CD4-positive, alpha-beta T cell treated with Interleukin-4 for 1 hour (primary cell): ENCODE measurements at places on chromosomes 1 and 21.

DNA sequence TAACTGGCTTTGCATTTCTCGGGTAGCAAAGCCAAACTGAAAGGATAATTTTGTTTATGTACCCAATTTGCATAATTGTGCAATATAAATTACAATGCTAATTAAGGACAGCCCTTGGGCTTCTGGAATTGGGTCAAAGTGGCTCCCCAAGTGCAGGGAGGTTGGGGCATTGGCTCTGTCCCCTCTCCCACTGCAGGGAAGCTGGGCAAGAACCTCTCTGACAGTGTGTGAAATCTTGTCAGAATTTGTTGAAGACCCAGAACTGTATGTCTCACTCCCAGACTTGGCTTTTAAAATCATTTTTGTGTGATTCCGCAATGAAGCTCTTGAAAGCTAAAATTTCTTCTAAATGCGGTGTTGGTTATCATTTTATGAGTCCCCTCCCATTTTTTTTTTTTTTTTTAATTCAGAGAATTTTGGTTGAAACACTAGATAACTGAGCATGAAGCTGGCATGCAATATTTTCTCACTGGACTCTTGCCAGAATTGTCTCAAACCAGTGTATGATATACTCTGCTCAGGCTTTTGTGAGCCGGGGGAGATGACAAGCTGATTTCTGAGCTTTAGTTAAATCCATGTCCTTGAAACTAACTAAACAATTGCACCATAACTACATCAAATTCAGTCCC, 878.9 kb upstream of the CXADR start:
- no peak for DNase-seq

DNA sequence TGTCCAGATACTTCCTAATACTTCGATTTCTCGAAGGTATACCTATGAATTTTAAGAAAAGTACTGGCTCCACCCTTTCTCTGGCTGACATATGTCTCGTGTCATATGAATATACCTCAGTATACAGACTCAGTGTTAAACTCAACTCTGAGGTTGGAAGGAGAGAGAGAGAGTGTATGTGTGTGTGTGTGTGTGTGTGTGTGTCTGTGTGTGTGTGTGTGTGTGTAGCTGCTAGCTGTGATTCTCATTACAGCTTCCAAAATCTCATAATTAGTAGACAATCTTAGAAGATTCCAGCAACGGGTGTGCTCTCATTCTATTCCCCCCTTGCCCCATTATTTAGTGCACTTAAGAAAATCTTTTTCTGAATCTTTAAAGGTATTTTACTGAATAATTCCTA, 380.3 kb upstream of the B3GALT2 start:
- DNase-seq = no peak

DNA sequence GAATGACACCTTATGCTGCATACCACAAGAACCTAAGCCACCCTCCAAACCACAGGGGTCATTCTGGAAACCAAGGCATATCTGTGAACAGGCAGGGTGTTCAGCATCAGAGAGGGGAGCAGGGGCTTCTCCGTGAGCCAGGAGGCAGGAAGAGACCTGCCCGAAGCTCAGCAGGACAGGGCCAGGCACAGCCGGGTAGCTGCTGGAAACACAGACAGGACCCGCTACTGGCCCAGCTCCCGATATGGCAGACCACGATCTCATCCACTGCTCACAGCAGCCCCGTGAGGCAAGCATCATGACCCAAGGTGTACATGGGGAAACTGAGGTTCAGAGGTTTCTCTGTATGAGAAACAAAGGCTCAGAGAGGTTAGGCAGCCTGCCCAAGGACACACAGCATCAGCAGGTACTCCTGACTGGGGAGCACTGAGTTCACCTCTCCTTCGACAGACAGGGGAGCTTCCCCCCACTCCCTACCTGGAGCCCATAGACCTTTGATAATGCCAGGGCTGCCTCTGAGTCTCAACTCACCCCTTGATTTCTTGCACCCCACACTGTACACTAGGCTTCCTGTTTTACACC, 317.7 kb downstream of the MATN1 start:
- no peak for DNase-seq

DNA sequence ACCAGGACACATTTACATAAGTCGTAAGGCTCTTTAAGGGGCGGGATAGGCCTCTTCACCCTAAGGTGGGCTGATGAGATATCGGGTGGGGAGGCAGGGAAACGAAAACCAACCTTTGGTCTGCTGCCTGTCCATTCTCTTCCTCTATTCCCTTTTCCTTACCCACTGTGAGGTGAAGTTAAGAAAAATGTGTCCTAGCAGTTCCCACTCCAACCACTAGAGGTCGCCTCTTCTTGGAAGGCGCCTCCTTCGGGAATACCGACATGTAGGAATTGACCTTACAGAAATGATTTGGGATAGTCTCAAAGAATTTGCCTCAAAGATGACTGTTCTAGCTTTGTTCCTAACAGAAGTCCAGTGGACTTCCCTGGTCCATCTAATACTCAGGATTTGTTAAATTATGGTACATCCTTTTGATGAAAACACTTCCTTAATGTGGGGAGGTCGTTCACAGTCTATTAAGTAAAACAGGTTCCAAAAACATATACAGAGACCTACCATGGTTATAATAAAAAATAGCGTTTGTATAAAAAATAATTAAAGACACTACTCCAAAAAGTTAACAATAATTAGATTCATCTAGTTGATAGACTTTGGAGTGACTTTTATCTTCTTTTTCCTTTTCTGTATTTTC, 14.1 kb downstream of the AZIN2 start:
- DNase-seq = no peak

DNA sequence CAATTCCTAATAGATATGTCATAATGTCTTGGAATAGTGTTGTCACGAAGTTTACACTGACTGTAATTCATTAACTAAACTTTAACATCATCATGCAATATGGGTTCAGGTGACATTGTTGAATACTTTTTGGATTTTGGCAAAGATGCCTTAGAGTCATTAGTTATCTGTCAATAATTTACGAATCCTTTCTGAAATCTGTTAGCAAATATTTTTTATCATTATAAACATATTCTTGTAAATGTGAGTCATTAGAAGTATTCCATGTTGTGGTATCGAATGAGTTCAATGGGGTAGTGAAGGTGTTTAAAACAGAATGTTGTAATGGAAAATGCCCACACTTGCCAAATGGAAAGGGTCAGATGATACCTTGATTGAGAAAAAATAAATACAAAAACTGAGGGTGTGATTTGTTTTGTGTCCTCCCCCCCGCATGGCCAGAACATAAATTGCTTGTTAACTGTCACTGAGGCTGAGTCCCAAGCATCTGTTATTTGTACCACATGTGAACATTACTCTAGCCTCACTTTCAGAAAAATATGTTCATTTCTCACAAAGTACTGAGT, 5.2 kb upstream of the NR5A2 start:
- no peak for DNase-seq

DNA sequence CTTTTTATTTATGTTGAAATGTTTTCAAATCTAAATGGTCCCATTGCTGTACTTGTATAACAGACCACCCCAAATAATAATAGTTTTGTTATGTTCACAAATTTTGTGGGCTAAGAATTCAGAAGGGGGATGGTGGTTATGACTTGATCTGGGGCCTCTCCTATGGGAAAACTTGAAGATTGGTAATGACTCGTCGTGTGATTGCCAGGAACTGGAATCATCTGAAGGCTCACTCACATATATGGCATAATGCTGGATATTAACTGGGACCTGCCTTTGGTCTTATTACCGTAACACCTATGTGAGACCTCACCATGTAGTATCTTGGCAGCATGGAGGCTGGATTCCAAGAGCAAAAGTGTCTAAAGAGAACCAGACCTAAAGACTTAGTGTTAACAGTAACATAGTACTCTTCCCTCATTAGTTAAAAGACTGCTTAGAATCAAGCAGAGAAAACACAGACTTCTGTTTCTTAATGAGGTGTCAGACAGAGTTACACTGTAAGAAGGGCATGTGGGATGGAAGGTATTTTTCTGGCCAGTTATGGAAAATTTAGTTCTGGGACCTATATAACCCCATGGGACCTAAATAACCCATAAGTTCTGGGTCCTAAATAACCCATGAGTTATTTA, 11.9 kb downstream of the LYPLAL1 start:
- DNase-seq = no peak

GRCh38 chr1:190957565-190957964, 479.9 kb upstream of the BRINP3 start:
- no peak for DNase-seq

DNA sequence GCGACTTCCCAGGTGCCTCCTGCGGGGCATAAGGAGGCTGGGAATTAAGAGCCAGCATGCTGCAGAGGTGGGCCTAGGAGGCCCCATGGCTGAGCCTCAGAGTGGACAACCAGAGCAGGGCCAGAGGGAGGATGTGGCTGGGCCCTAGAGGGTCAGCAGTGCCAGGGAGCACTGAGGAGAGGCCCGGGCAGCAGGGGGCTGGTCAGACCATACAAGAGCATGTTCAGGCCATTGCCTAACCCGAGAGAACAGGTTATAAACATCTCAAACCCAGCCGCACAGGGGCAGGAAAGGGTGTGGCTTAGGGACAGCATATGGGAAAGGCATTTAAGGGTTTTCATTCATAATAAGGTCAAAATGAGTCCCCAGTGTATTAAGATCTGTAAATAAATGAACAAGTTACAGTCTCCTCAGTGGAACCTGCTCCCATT, 51.1 kb downstream of the IER5 start:
- DNase-seq = no peak

DNA sequence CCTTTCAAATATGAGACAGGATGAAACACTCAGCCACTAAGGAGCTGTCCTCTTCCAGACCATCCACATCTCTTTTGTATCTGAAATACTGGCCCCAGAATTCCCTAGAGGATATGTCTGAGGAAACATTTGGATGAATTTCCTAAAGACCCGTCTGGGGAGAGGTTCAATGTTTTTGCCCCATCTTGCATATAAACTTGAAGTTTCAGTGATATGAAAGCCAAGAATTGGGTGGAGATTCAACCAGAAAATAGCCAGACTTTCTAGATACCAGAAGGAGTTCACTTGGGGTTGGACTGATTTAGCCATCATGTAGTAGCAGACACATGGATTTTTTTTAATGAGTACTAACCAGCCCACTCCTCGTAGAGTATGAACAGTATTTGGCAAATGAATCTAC, 182.0 kb downstream of the PLPP3 start:
- DNase-seq = no peak

- DNase-seq = no peak
These were observed 90.7 kb downstream of the GALNT2 start for GRCh38 chr1:230157420-230158390.

GRCh38 chr21:38913120-38913892, 107.6 kb downstream of the ETS2 start:
- DNase-seq = no peak

DNA sequence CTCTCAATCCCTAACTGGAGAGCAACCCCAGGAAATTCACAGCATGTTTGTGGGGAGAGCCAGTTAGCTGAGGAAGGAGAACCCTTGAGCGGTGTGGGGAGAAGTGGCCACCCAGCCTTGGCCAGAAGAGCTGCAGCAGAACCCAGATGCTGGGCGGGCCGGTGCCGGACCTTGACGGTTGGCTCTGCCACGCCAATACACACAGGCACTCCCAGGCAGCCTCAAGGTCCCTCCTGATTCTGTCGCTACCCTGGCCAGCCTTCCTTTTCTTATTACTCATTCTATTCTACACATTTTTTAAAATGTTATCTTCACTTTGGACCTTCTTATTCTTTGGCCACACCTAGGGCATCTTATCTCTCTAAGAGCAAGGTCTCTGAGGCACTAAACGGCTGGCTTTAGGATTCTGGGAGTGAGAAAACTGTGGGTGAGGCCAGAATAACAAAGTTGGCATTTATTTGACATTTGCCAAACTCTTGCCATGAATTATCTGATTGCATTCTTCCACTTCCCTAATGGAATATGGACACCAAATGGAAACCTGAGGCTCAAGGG, 50.4 kb upstream of the GPR37L1 start:
- DNase-seq = no peak

DNA sequence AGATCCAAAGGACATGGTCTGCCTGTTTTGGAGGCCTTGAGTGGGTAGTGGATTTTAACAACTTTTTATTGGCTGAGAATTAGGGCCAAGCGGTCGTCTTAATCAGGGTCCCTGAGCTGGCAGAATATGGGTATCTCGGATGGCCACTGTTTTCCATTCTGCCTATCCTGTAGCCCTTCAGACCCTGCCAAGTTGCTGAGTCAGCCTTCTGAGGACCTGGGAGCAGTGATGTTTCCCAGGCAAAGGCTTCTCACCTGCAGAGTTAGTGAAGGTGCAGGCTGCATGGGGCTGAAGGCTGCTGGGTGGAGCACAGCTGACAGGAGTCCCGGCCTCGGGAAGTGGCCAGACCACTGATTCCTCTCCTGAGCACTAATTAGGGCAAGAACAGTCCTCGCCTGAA, 11.4 kb downstream of the RASSF5 start:
- no peak for DNase-seq

DNA sequence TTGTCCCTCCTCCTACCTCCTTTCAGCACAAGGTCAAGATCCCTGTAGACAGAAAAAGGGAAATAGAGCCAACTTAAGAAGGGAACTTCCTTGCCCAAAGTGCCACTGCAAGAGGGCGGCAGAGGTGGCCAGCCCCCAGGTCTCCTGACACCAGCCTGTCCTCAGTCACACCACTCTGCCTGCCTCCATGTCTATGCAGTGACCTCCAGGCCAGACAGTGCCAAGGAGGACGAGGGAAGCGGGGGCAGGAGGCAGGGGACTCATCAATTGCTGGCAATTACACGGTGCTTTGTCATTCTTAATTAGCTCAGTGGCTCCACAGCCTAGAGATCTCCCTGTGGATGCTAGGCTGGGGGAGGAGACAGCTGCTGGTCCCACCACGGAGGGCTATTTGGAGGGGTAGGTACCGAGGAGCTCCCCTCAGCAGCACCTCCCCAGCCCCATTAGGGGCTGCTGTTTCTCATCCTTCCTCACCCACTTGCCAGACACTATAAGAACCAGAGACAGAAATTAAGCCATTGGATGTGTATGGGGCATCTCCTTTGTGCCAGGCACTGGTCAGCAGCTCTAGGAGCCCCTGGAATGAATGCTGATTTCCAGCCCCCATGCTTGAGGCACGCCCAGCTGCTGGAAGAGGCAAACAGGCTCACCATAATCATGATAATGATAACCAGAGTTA, 6.1 kb upstream of the LDLRAP1 start:
- DNase-seq = no peak

DNA sequence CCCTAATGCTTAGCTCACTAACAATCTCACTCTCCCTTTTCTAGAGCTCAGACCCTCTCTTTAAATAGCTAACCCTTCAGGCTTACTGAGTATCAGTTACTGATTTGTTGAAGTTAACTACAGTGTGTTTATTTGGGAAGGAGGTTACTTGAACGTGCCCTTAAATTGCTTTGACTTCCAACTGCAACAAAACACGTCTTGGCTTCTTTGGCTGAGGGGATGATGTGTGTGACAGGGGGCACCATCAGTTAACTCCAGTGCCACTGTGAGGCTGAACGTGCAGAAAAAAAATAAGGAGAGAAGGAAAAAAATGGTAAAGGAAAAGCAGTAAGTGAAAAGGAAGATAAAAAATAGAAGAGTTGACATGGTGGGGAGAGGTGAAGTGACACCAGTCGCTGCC, 75.1 kb upstream of the NRIP1 start:
- DNase-seq = no peak

DNA sequence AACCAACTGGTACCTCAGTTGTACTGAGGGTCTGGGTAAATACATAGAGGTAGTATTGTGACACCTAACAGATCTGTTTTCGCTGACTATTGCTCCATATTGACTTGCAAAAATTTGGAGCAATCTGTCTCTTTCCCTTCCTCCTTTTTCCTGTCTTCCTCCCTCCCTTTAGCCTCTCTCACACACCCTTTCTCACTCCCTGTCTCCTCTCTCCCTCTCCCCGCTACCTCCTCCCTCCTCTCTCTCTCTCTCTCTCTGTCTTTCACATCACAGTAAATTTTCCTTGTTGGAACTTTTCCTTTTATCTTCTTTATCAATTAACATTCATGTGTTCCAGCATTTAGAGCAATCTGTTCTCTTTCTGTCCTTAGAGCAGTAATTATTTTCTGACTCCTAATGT, 278.2 kb downstream of the NTNG1 start:
- no peak for DNase-seq
